NCI-H1417 treated with DMSO at 0.1 percent for 48 hours (cell line): ENCODE measurements at places on chromosomes 6 and 20.

DNA sequence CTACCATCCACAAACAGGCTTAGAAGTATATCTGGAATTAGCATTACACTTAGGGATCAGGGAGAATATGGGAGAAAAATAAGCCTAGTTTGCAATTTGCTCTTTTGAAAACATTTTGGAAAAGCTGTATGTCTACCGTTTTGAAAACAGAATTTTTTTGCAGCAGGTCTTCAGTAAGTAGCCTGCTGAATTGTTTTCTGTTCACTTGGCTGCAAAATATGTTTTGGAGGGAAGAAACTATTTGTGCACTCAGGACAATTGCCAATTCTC is 39.6 kb downstream of the ILRUN start:
- DNase-seq = no peak

- DNase-seq = no peak
These were observed 257.7 kb upstream of the MARCKS start for GRCh38 chr6:113599444-113599843.

DNA sequence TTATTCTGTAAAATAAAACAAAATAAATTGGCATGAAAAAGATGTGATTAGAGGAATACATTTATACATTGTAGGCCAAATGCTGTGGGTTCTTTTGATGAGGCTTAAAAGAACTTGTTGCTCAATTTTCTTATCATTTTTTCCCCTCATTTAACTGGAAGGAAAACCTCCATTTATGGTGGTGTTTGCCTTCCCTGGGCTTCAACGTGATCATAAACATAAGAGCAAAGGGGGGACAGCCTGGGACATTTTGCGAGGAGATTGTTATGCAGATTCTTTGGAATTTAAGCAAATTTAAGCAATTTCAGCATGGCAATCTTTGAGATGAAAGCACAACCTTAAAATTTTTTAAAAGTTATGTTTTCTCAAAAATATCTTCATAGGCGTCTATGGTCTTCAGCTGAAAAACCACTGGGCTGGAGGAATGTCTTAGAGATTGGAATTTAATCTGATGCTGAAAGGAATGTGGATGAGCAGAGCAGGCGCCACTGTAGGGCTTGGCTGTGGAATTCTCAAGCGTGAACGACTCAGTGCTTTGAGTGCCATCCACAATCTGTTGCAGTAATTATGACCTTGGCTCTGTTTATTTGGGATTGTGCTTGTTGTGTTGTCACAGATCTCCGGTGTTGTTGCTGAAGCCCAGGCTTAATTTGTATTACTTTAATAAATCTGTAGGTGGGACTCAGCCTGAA is 149.4 kb upstream of the MLIP start:
- no peak for DNase-seq

DNA sequence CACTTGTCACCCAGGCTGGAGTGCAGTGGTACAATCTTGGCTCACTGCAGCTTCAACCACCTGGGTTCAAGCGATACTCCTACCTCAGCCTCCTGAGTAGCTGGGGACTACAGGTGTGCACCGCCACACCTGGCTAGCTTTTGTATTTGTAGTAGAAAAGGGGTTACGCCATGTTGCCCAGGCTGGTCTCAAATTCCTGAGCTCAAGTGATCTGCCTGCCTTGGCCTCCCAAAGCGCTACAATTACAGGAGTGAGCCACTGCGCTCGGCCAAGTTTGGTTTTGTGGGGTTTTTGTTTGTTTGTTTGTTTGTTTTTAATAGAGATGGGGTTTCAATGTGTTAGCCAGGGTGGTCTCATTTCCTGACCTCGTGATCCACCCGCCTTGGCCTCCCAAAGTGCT is 12.3 kb downstream of the LOC128125822 start:
- DNase-seq = no peak

GRCh38 chr6:35778437-35778836 is 2.0 kb downstream of the CLPSL2 start:
- no peak for DNase-seq

GRCh38 chr6:42171813-42172581 is 1.2 kb upstream of the GUCA1A start:
- no peak for DNase-seq

DNA sequence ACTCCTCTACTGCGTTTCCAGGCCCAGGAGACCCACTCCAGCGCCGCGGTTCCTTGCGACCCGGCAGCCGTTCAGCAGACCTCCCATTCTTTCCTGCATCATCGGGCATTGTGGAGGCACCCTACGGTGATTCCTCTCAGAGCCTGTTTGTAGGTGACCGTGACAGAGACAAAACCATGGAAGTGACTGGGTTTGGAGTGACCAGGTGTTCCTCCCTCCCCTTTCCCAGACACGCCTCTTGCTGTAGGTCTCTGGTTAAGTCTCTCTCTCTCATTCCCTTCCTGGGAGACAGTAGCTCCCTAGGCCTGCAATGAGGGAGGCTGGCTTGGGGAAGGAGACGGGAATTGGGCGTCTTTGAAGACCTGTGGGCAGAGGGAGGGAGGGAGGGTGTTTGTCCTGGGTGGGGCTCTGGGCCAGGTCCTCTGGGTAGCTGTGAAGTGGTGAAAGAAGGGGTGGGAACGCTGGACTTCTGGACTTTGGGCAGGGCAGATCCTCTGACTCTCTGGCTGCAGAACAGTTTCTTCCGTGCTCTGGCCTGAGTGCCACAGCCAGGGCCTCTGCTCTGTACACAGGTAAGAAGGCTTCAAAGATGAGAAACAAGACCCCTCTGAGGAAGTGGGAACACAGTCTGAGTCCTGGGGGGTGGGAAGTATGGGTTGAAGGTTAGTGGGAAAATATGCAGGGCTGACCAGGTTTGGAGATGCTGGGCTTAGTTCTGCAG is 763 bp downstream of the KLC4 start:
- no peak for DNase-seq

GRCh38 chr6:46715141-46715540 is 20.0 kb downstream of the PLA2G7 start:
- no peak for DNase-seq

DNA sequence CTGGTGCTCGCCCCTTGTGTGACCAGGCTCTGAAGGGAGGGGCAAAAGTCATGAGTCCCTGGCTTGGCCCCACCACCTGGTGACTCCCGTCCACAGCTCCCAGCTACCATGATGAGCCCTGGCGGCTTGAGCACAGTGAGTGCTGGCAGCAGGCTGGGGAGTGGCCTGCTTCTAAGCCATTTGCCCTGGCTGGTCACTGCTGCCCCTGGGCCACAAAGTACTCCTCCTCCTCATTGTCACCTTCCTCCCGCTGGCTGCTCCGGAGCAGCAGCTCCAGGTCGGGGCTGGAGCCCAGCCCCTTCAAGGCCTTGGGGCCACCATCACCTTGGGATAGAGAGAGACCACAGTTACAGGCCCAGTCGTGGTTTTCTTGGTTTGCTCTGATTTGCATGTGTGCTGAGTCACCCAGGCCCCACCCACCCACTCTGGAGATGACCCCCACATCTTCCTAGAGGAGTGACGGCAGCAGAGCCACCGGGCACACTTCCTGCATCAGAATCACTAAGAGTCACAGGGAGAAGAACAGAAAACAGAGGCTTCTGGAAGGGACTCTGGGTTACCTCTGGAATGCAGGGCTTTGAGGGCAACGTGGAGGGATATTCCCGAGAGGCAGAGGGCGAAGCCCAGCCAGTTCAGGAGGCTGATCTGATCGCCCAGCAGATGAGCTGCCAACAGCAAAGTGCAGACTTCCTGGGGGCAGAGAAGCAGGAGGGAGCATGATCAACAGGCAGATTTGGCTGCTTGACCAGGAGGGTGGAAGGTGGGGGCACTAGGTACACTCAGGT is 42.1 kb upstream of the CDH22 start:
- DNase-seq = no peak

GRCh38 chr6:21891080-21891479 is 297.5 kb downstream of the SOX4 start:
- DNase-seq = no peak

GRCh38 chr6:48280035-48280620 is 169.1 kb upstream of the PTCHD4 start:
- DNase-seq = no peak

- DNase-seq = no peak
These were observed 680.7 kb upstream of the SLC35B3 start for GRCh38 chr6:9116026-9116425.

GRCh38 chr6:56526860-56527544 is 115.7 kb downstream of the DST start:
- no peak for DNase-seq

DNA sequence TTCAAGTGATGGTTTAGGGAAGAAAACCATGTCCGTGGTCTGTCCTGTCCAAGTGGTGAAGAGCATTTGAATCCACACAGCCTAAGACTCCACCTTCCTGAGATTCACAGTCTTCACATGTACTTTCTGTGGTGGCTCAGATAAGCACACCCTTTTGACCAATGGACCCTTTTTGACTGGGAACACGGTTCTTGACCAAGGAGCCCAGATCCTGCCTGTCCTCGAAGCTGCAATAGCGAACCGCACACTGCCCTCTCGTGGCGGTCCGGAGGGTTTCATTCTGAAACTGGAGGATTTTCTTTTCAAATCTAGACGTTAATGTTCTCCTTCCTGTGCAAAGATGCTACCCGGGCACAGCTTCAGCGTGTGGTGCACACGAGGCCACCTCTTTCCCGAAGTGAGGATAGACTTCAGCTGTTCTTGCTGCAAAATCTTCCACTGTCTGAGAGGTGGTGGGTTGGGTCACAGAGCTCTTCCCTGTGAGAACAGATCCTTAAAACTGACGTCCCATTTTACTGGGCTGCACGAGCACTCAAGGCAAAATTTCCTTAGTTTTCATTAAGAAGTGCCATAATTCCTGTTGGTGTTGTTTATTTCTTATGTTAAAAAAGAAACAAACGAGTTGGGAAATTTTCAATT is 90.5 kb downstream of the SYNJ2 start:
- DNase-seq = no peak

DNA sequence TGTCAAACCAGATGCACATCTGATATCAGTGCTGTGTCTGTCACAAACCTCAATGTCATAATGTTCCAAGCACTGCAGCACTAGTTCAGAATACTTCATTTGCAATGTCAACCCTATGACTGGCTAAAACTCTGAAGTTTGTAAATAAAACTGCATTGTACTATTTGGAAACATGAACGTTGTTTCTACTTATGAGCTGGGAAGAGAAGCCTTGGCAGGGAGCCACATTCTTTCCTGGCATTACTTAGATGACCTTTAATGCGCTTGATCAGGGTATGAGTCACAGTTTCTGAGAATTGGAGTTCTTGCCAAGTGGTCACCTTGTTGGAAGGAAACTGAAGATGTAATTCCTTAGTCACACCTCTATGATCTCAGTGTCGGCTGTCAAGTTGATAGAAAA is 664.8 kb upstream of the MMS22L start:
- no peak for DNase-seq

DNA sequence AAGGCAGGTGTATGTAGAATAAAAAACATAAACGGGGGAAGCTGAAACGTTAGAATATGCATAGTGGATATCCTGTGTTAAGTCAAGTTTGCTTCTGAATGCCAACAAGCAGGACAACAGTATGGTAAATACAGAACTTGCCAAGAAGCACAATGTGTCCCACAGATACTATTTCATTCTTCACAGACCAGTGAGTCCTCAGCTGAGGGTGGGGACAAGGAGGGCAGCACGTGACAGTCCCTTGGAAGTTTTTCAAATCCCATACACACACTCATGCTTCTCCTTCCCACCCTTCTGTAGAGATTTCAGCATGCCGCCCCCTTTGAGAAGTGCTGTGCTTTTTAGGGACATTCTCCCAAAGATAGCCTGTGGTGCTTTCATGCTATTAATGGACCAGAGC is 268.5 kb upstream of the ECI2 start:
- DNase-seq = no peak

DNA sequence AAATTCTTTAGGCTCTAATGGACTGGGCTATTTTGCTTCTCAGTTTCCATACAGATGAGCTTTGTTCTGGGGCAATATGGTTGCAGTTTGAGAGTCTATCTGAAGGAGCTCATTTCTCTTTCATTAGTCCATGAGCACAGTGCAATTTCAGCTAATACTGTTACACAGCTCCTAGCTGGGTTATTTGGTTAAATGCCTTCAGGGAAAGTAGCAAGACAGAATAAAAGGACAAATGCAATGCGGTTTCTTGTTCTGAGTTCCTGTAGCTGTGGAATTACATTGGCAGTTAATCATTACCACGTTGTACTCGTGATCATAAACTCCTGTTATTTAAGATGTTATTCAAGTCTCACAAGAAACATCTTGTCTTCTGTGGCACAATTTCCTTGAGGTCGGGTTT is 127.7 kb downstream of the BFSP1 start:
- no peak for DNase-seq

DNA sequence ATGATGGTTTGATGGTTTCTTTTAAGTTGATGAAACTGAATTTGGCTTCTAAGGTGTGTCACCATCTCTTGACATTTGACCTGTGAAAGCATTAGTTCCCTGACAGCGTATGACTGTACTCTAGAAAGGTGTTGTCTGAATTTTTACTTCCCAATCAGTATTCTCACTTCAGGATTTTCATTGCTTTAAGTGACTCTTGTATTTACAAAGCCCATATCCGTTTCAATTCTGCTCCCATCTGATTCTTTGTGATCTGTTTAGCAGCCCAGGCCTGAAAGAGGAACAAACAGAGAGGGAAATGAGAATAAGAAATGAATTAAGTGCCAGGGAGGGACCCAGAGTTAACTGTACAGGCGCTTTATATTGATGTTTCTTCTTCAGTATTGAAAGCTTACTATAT is 73.7 kb downstream of the FARS2 start:
- DNase-seq = no peak

GRCh38 chr6:138417493-138418117 is 13.6 kb downstream of the HEBP2 start:
- no peak for DNase-seq

- no peak for DNase-seq
These were observed 53.7 kb downstream of the BMP7 start for GRCh38 chr20:57212534-57213276.

- DNase-seq = no peak
These were observed 7.2 kb downstream of the SNX21 start for GRCh38 chr20:45840700-45841198.

GRCh38 chr20:21490105-21490504 is 23.8 kb downstream of the NKX2-2 start:
- no peak for DNase-seq

DNA sequence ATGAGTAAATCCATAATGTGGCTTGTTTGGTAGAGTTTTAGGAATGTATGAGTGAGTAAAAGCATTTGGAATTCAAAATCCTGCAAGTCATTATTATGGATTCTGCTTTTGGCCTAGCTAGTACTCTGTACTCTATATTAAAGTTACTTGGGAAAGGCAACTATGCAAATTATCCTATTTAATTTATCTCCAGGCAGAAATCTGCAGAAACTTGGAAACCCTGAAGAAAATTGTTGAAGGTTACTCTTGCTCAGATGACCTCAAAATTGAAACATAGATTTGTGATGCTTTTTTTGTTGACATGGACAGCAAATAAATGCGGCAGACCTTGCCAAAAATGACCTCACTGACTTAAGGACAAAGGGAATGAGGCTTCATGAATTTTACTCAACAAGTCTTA is 477.1 kb upstream of the EYS start:
- DNase-seq = no peak
